ENCODE measurements at places on chromosomes 2 and 18.

GRCh38 chr2:126200538-126200937 is 455.4 kb upstream of the GYPC start:
- DNase-seq, result no peak

GRCh38 chr2:168490946-168491605 is 35.0 kb downstream of the CERS6 start:
- DNase-seq, result no peak

GRCh38 chr2:226125176-226125883 is 674.3 kb downstream of the IRS1 start:
- DNase-seq, result no peak

DNA sequence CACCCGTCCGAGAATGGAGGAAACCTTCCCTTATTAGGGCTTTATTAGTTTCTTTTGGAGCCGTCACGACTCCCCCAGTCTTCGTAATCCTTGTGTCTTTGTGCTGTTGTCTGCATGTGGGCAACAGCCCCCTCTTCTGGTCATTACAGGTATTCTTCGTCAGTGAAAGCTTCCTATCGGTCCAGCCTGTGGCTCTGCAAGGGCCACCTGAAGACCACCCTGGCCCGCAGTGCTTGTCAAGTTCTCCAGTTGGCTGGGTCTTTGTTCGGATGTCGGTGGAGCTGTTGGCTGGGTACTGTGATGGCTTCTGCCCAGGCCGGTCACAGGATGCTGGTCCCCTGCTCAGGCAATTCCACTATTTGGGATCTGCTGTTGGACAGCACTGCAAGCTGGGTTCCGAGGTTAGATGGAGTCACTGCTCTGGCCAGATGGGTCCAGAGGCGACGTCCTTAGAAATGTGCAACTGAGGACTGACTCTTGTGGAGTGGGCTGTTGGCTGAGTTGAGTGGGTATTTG is 19.2 kb downstream of the E2F6 start:
- no peak for DNase-seq

DNA sequence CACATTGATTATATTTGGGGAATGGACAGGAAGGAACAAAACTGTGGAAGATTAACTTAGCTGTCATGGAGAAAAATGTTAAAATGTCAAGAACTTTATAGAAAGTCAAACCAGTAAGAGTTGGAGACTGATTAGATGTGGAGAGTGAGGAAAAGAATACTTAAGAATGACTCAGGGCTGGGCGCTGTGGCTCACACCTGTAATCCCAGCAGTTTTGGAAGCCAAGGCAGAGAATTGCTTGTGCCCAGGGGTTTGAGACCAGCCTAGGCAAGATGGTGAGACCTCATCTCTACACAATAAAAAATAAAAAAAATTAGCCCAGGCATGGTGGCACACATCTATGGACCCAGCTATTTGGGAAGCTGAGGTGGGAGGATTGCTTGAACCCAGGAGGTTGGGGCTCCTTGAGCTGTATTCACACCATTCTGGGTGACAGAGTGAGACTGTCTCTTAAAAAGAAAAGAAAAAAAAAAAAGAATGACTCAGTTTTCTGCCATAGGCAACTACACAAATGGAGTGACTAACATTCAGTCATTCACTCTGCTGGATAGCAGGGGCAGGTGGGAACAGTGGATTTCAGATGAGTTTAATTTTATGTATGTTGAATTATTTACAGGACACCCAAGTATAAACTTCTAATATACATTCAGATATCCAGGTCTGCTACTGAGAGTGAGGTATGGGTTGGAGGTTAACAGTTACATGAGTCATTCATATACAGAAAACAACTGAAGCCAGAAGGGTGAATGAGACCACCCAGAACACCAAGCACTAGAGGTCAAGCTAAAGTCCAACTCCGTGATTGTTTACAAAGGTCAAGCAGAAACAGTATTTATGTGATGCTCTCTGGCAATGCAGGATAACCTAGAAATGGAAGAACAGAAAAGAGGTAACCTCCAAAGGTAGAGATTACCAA is 33.9 kb downstream of the ORC2 start:
- DNase-seq, result no peak

DNA sequence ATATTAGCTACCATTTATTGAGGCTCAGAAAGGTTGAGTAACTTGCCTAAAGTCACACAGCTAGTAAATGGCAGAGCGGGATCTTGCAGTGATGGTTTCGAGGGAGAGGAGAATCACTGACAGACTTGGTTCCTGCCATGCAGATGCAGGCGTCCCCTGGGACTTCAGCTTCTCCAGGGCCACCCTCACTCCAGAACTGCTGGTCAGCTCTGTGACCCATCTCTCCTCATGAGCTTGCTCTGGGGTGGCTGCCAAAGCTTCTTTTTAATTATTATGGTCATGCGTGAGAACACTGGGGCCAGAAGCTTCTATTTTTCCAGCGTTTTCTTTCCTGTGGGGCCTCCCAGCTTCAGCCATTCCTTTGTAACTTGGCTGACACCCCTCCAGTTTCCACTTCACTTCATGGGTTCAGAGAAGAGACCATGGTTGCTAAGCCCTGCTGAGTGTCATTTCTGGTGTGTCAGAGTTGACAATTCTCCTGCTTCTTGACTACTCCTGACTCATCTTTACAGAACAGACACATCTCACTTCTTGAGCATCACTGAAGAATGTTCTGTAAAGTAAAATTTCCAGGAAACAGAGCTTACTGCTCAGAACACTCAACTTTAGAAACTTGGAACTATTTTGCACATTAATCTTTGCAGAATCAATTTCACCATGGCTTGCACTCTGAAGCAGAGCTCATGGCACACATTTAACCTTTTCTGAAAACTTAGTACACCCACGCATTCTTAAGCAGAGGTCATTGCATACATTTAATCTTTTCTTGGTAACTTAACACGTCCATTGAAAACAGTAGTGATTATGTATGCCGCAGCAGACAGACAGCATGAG is 70.4 kb downstream of the IL1R2 start:
- DNase-seq, result no peak

DNA sequence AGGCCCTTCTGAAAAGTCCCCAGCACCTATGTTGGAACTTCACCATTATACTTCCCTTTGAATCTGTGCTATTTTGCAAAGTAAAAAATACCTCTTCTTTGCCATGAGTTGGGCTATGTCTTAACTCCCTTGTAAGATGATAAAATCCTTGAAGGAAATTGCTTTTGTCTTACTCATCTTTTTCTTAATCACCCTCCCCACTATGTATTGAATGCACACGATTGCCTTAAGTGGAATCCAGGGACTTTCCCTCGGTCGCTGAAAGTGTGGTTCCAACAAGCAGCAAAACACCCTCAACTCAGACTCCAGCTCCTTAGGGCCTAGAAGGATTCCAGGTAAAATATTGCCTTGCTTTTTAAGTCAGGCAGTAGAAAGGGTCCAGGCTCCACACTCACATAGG is 173.2 kb upstream of the ARL4C start:
- no peak for DNase-seq

- no peak for DNase-seq
These were observed 228.5 kb downstream of the GLI2 start for GRCh38 chr2:120963997-120964705.

- no peak for DNase-seq
These were observed 17.1 kb upstream of the HNMT start for GRCh38 chr2:137947032-137947727.

- DNase-seq, result no peak
These were observed 738.1 kb upstream of the NXPH2 start for GRCh38 chr2:139518321-139518720.

GRCh38 chr18:3623769-3624545 is 174.0 kb downstream of the TGIF1 start:
- DNase-seq, result peak; percentile 37

GRCh38 chr2:70712916-70713315 is 55.1 kb downstream of the ADD2 start:
- DNase-seq, result no peak

GRCh38 chr2:204293884-204294747 is 251.2 kb upstream of the PARD3B start:
- no peak for DNase-seq

DNA sequence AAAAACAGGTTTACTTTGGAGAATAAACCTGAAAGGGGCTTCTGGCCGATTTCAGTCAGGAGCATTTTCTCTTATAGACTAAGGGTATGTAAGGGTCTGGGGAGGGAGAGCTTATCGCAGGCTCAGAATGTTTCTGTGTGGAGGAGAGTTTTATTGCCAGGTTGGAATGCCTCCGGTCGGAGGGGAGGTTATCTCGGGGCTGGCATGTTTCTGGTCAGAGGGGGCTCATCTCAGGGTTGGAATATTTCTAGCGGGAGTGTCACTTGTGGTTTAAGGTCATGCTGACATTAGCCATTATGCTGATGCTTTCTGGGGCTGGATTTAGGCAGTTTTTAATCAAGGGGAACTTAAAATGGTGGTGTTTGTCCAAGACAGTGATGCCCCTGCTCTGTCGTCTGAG is 333.6 kb downstream of the METTL4 start:
- no peak for DNase-seq

DNA sequence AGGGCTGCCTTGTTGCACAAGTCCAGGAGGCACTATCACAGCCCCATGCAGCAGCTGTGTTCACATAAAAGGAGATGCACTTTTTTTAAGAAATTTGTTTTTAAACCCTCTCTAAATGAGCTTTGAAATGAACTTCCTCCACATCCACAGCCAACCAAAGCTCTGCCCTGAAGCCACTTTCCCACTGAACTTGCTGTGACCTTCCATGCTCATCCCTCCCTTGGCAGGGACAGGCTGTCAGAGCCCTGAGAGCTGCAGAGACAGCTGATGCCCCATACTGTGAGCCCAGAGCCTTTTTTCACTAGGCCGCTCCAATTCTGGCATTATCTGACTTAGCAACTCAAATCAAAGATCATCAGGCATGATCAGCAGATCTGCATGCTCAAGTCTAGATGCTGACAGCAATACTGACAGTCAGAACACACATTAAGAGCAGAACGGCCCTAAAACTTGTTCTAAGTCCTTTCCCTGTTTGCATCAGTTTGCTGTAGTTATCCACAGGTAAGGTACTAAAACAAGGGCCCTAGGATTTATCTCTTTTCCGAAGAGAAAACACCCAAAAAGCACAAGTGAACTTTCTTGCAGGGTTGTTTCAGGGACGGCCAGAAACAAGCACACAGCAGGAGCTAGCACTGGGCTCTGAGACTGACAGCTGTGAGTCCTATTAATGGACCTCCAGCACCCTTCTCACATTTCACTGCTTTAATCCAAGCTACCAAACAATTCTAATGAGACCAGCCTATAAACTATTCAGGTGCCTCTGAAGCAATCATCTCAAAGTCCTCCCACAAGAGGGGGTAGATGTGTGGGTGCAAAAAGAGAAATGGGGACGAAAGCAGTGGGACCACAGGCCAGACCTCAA is 34.9 kb downstream of the RNU4ATAC start:
- DNase-seq, result no peak

DNA sequence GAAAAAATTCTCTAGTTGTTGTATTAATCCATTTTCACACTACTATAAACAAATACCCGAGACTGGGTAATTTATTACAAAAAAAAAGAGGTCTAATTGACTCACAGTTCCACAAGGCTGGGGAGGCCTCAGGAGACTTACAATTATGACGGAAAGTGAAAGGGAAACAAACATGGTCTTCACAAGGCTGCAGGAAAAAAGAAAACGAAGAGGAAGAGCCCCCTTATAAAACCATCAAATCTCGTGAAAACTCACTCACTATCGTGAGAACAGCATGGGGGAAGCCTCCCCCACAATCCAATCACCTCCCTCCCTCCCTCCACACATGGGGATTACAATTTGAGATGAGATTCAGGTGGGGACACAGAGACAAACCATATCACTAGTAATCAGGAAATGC is 61.7 kb upstream of the SPTBN1 start:
- no peak for DNase-seq

DNA sequence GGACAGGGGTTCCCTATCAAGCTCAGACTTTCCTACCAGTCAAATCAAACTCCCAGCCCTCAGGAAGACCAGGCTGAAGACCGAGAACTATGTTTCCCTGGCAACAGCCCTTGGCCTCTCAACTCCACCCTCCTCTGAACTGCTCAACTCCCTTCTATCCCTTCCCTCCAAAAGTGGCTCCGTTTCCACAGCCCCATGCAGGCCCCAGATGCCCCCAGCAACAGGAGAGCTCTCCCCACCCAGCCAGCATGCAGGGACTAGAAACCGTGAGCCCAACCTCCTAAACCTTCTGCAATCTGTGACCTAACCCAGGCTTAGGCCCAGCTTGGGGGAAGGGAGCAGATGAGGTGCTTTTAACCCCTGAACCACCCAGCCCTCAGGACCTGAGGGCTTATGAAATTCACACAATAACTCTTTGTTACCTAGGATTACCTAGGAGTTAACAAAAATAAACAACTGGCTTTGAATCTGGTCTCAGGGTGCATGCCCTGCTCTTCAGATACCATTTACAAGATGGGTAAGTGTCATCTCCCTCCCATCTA is 87.2 kb downstream of the BCL11A start:
- no peak for DNase-seq

DNA sequence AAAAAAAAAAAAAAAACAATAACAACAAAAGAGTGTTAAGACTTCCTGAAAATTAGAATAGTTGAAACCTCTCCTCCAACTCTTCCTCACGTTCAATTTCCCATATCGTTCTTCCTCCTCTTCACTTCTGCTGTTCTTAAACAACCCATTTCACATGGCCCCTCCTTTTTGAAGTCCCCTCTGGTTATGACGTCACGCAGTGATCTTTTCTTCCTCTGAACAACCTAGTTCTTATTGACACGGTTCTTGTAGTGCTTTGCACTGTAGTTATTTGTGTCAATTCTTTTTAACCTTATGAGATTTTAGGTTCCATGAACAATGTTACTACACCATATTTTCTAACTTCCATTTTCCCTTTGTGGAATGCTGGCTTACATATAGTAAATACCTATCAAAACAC is 69.5 kb upstream of the RGPD4 start:
- no peak for DNase-seq

- DNase-seq, result no peak
These were observed 123.7 kb upstream of the SP3 start for GRCh38 chr2:174088706-174089460.

DNA sequence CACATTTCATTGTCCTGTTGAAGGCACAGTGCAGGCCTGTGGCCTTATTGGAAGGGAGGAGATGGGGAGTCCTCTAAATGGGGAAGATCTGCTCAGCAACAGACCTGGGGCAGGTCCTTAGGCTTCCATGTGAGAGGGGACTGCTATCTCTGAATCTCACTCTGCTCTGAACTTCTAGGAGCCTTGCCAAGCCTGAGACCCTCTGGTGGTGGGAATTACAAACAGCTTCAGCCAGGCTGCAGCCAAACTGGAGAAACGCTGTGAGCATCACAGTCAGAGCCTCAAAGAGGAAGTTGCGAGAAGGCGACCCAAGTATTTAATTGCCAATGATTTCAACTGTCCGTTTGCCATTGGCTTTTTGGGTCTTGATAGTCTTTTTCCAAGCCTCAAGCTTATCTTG is 66.8 kb upstream of the MC2R start:
- DNase-seq, result no peak

- no peak for DNase-seq
These were observed 135.5 kb upstream of the FANCL start for GRCh38 chr2:58376592-58376991.

DNA sequence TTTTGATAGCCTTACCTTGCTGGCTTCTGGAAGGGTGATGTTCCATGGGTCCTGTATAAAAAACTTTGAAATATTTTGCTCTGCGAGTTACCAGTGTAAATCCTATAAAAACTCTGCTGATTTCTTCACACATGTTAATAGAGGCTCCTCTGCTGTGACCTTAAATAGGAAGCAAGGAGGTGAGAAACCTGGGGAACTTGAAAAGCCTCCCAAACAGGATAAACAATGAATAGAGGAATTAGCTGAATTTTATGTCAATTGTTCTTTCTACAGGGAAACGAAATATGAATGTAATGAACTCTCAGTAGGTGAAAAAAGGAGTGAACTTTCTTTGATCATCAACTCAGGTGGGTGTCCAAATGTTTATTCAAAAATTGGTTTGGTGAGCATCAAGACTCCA is 10.8 kb upstream of the CCL20 start:
- DNase-seq, result no peak
